Ovary (tissue), 10 donors: ENCODE measurements at places on chromosomes 2 and 18. TPM values are rescaled to one million over a fixed set of nuclear protein-coding genes. Genes with fewer than 3 reads are reported as not detected.

The RESP18 gene
- not detected for polyA plus RNA-seq

The PJVK gene
- polyA plus RNA-seq, result 5.1 TPM

The ZDBF2 gene
- polyA plus RNA-seq, result 6.7 TPM

The RAB12 gene
- polyA plus RNA-seq, result 69.0 TPM

The CD207 gene
- 0.83 TPM for polyA plus RNA-seq

The SERPINB12 gene
- polyA plus RNA-seq, result not detected

The DHRS9 gene
- polyA plus RNA-seq, result 19.5 TPM

The GCC2 gene
- polyA plus RNA-seq, result 14.9 TPM

The SCYGR4 gene
- not detected for polyA plus RNA-seq

The C2orf72 gene
- 0.06 TPM for polyA plus RNA-seq

The CRYBA2 gene
- polyA plus RNA-seq, result not detected

The STPG4 gene
- not detected for polyA plus RNA-seq

The FAM124B gene
- polyA plus RNA-seq, result 2.7 TPM

The GPBAR1 gene
- 2.8 TPM for polyA plus RNA-seq

The RAB6C gene
- not detected for polyA plus RNA-seq

The LAMA1 gene
- polyA plus RNA-seq, result 3.8 TPM

The FRZB gene
- polyA plus RNA-seq, result 12.6 TPM

The ADAM23 gene
- 18.8 TPM for polyA plus RNA-seq

The SERPINB10 gene
- polyA plus RNA-seq, result not detected

The UPP2 gene
- not detected for polyA plus RNA-seq

The SIX3 gene
- not detected for polyA plus RNA-seq

The ACVR1C gene
- 0.68 TPM for polyA plus RNA-seq

The BOLL gene
- not detected for polyA plus RNA-seq

The SCG2 gene
- 3.6 TPM for polyA plus RNA-seq

The CLEC4F gene
- 1.3 TPM for polyA plus RNA-seq

The LRP1B gene
- 0.20 TPM for polyA plus RNA-seq

The OR6B2 gene
- polyA plus RNA-seq, result not detected

The PRSS56 gene
- polyA plus RNA-seq, result not detected

The CUL3 gene
- polyA plus RNA-seq, result 50.0 TPM

The POMC gene
- polyA plus RNA-seq, result 5.0 TPM

The DPYSL5 gene
- polyA plus RNA-seq, result 0.16 TPM

The CMPK2 gene
- polyA plus RNA-seq, result 11.5 TPM

The SP3 gene
- 42.0 TPM for polyA plus RNA-seq

The GRHL1 gene
- polyA plus RNA-seq, result 0.32 TPM

The SPATA3 gene
- not detected for polyA plus RNA-seq

The ABCG8 gene
- 0.02 TPM for polyA plus RNA-seq
